Activated CD4-positive, CD25-positive, alpha-beta regulatory T cell (primary cell): ENCODE measurements at places on chromosomes 3 and 15.

DNA sequence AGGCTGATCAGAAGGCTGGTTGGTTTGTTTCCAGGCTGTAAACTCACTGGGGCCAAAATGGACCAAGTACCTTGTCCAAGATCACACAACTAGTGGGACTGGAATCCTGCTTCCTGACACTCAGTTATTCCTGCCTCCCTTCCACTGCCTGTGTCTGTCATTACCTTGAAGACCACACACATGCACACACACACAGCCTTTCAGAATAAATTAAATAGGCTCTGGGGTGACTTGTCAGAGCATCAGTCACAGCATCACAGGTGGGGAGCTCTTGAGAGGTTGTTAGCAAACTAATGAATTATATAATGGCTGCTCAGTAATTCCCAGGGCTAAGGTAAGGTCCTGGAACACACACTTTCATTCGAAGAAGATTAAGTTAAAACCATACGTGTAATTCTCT, 231.8 kb downstream of the UACA start:
- no peak for DNase-seq

GRCh38 chr3:3201611-3202010, 22.1 kb upstream of the CRBN start:
- no peak for DNase-seq

DNA sequence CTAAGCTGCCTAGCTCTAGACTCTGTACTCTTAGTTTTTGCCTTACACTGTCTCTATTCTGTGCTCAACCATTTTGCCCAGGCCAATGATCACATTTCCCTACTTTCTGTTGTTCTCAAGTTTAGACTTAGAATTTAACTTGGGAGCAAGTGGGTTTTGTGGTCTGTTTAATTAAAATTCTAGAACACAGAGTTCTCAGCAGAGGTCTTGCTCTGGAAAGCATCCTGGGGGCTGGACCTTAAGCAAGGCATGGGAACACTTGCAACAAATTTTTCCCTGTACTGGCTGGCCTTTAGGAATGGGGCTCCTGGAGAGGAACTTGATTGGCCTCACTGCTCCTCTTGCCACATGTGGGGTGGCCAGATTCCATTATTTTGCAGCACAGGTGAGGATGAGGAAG, 236.3 kb upstream of the LRTM1 start:
- DNase-seq, result no peak

DNA sequence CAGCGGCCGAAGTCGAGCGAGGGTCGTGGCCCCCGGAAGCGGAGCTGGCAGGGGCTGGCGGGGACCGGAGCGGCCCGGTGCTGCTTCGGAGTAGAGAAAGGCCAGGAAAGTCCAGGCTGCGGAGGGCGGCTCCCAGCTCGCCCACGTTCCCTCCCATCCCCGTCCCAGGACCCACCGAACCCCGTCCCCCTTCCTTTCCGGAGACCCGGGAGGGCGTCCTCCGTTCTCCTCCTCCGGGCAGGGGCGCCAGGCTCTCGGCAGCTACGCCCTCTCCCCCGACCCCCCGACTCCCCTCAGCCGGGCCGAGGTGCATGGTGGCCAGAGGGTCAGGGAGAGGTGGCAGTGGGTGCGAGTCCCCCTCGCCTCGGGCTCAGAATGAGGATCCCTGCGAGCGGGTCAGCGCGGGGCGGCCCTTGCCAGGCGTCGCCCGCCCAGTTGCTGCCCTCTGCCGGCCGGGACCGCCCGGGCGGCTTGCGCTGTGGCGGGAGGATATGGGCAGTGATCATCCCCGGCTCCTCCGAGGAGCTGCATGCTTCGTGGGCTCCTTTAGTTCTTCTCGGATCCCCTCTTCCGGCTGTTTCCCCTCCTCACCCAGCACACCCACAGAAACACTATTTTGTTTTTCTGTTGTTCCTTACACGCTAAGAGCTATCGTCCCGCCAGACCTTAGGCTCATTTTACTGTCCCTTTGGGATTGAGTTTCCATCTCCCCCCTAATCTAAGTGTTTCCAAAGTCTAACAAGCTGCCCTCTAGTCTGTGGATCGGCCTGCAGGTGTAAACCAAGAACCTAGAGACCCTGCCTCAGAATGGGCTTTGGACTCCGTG, 744 bp upstream of the ALDH1A2 start:
- peak; percentile 18 for DNase-seq

DNA sequence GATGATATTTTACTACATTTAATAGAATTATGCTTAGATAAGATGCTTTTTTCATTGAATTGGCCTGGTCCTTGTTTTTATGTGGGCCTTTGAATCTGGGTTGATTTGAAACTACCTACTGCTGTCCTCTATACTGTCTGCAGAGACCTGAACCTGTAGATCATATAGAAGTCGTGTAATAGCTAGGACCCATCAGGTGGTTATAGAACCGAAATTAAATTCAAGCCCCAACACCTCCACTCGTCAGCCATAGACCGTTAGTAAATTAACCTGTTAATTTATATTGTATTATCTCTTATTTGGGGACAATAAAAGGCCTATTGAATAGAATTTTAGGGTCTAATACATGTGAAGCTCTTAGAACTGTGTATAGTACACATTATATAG, 108.4 kb downstream of the MBNL1 start:
- DNase-seq, result no peak

GRCh38 chr3:123039178-123039577, 11.6 kb upstream of the SEMA5B start:
- no peak for DNase-seq

GRCh38 chr3:141083836-141084649, 32.9 kb downstream of the SPSB4 start:
- no peak for DNase-seq

DNA sequence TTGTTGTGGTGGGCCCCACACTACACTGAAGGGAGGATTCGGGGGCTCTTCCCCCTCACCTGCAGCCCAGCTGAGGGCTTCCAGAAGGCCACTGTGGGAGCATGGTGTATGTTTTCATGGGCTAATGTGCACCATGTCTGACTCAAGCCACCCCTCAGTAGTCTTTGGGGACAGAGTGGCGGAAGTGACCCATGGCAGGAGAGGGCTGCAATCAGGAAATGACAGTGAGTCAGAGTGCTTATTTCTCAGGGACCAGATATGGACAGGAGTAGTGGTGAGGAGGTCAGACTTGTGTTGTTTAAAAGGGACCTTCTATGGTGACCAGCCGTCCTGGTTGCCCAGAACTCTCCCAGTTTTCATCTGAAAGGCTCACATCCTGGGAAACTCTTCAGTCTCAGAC, 32.8 kb upstream of the SLC9A9 start:
- no peak for DNase-seq

GRCh38 chr15:85412956-85413854, 32.8 kb downstream of the AKAP13 start:
- DNase-seq, result peak; percentile 30

GRCh38 chr3:124395584-124396338, 334.5 kb upstream of the UMPS start:
- DNase-seq, result no peak

GRCh38 chr15:91912336-91912735, 58.8 kb downstream of the SLCO3A1 start:
- DNase-seq, result no peak

DNA sequence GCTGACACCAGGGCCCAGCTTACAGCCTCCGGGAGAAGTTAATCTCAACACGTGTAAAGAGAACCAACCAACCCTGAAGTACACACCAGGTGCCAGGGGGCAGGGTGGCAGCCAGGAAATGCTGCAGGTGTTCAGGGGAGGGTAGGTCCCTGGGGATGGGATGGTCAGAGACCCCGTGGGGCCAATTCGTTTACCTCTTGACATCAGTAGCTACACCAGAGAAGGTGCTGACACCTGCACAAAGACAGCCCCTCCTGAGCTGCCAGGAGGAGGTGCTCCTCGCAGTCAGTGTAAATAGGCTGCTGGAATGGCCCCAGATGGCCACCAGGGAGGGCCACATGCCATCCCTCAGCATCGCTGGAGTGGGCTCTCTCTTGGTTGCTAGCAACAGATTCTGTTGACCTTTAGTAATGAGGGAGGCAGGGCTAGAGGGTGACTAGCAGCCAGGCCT, 52.8 kb downstream of the CORO2B start:
- DNase-seq, result no peak

GRCh38 chr15:68935400-68935937, 5.1 kb downstream of the SPESP1 start:
- DNase-seq, result no peak

DNA sequence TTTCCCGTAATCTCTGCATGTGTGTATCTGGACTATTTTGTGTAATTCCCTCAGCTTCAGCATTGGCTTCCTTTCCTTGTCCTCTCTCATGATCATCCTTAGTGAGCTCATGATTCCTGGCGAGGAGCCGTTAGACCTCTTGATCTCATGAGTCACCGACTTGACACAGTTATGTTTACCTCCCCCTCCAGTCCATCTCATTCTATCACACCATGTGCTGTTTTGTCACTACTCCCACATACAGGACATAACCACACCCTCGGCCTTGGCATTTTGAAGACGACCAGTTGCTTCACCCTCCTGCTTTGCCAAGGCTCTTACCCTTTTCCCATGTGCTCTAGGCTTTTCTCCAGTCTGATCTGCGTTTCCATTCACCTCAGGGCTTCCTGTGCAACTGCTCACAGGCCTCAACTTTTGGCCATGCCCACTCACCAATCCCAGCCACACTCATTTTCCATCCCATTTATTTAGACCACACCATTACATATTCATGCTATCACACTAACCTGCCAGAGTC, 41.5 kb downstream of the CP start:
- no peak for DNase-seq

DNA sequence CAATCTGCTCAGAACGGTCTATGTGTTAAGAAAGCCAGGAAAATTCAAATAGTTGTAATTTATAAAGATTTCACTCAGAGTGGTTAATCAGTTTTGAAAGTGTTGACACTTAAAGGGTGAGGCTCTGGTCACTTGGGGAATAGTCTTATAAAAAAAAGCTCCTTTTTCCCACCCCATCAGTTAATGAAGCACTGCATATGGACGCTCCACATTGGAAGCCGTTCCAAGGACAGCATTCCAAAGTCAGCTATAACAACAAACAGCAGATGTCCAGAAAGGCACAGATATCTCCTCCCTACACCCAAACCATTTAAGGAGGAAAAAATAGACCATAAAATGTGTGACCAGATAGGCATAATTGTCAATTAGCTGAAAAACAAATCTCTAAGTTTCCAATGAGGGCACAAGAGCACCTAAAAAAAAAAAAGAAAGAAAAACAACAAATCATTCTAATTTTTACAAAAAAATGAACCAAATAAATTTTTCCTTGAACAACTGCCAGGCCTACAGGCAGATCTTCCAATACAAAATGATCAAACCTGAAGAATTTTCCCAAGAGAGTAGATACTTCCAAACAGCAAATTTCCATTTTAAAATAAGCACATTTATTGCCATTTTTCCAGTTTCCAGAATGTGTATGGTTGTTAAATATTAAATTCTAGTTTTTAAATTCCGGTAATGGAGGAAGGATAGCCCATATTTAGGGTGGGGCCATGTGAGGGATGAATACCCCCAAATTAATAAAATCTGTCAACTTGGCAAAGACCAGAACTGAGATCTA, 198.3 kb downstream of the ERC2 start:
- DNase-seq, result no peak

GRCh38 chr3:58404396-58404795, 29.2 kb downstream of the PDHB start:
- DNase-seq, result no peak

GRCh38 chr3:181823716-181824115, 112.0 kb downstream of the SOX2 start:
- DNase-seq, result no peak

DNA sequence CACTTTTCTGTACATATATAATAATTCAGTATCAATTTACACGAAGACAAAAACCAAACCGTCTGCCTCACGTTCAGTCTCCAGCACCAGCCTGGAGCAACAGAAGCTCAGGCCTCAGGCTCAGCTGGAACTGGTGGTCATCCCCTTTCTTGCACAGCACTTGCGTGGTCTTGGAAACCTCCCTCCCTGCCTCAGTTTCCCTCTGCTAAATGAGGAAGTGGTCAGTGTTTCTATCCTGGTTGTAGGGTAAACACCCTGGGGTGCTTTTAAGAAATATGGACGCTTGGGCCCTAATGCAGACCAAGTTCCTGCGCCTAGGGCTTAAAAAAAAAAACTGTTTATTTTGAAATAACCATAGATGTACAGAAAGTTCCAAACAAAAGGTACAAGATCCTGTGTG, 21.6 kb downstream of the IQSEC1 start:
- DNase-seq, result no peak

- no peak for DNase-seq
These were observed 228.5 kb downstream of the ZBBX start for GRCh38 chr3:167151636-167152035.

DNA sequence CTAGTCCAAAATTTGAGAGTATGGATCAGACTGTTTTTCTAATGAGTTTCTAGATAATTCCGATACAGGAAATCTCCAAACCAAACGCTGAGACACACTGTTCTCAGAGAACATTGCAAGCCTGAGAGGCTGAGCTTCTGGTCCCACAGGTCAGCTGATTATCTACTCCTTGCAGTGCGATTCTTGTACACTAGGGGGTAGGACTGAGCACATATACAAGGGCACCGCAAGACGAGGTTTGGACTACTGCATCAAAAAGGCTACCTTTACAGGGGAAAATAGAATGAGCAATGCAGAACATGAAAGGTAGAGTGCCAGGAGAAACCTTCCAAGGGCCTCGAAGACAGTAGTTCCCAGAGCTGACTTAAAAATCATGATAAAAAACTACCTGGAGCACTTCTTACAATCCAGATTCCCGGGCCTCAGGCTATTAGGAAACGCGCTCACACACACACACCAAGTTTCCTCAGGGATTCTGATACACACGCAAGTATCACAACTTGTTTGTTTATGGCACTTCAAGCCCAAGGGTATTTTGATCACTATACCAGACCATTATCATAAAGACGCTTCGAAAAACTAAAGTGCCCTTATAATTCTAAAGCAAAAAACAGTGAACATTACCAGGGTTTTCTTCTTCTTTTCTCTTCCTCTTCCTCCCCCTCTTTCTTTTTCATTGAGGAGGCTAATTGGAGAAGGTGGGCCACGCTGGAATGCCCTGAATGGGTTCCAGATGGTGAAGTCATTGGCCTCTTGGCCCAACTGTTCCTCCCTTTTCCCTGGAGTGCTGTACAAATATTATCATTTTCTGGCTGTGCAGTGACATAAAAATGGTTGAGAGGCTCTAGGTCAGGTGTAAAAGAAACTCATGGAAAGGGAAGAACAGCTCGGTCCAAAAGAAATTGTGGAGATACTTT, 61.8 kb downstream of the SLC12A8 start:
- DNase-seq, result peak; percentile 20
